Suprapubic skin (tissue), 4 donors: ENCODE measurements at places on chromosomes 7 and 10. TPM values are rescaled to one million over a fixed set of nuclear protein-coding genes. Genes with fewer than 3 reads are reported as not detected.

AOC1 gene
- total RNA-seq, result 5.5 TPM

VIPR2 gene
- 0.60 TPM for total RNA-seq

PSD gene
- 2.1 TPM for total RNA-seq

LGI1 gene
- total RNA-seq, result not detected

- no peak overlapping the region for H3K27ac ChIP-seq
- no peaks in the 10 kb centered on the region for H3K27me3 ChIP-seq
- no peak overlapping the region for H3K4me3 ChIP-seq
- no peak for DNase-seq
- H3K4me1 ChIP-seq, result no peaks in the 10 kb centered on the region
Measured at GRCh38 chr10:90884431-90884830, 12.7 kb downstream of the RPP30 start.

DNA sequence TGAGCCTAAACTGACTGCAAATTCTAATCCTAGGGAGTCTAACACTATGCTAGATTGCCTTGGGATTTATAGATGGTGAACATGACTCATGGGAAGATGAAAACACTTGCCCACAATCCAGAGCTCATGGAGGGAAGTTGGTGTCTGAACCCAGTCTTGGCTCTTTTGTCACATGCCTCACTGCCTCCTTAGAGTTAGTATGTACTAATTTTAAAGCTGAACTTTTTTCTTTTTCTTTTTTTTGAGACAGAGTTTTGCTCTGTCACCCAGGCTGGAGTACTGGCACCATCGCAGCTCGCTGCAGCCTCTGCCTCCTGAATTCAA lies 14.4 kb downstream of the MRPL32 start:
- no peak for DNase-seq
- no peaks in the 10 kb centered on the region for H3K27me3 ChIP-seq
- no peak overlapping the region for H3K4me3 ChIP-seq

DNA sequence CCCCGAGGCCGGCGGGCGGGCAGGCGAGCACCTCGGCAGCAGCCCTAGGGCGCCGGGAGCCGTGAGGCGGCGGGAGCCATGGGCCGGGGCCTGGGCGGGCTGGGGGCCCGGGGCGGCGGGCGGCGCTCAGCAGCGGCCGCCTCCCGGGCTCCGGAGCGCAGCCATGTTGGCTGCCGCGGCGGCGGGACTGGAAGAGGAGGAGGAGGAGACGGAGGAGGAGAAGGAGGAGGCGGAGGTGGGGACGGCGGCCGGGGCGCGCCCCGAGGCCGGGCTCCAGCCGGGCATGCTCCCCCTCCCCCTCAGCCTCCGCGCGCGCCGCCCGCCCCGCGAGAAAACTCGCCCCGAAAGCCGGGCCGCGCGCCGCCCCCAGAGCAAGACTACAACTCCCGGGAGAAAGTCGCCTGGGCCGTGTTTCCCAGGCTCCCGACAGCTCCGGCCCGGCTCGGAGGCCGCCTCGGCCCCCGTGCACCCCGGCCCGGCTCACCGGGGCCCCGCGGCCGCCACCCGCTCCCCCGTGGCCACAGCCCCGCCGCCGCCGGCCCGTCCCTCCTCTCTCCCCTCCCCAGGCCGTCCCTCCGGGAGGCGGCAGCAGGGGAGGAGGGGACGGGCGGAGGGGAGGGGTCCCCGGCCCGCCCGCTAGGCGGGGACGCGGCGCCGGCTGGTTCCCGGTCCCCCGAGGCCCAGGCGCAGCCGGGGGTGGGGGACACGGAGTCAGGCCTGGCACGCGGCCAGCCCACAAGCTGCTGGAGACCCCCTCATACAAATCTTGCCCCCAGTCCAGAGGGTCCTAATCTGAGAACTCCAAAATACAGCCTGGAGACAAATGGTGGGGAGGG lies at the start of gene DLG5:
DLG5 (minus strand) TSS at position 190 of the 836 bp plus-strand sequence. CDS start 235 bp downstream, outside the sequence.
- H3K4me3 ChIP-seq, result peak within 1 kb of the TSS; percentile 89
- H3K4me1 ChIP-seq, result peaks cover 49% of the 10 kb centered on the region
- peak within 1 kb of the TSS; percentile 86 for H3K27ac ChIP-seq
- H3K27me3 ChIP-seq, result no peaks in the 10 kb centered on the region
- peak; percentile 85 for DNase-seq

- H3K4me1 ChIP-seq, result peaks cover 28% of the 10 kb centered on the region
- no peak for DNase-seq
- H3K27me3 ChIP-seq, result no peaks in the 10 kb centered on the region
- H3K36me3 ChIP-seq, result no peaks in the 10 kb centered on the region
- H3K27ac ChIP-seq, result no peak overlapping the region
Measured at GRCh38 chr10:60429084-60429849, 39.6 kb upstream of the ANK3 start.

GRCh38 chr7:120658516-120658915 lies 199.4 kb downstream of the TSPAN12 start:
- H3K4me1 ChIP-seq, result no peaks in the 10 kb centered on the region
- DNase-seq, result no peak
- no peak overlapping the region for H3K4me3 ChIP-seq
- H3K27me3 ChIP-seq, result no peaks in the 10 kb centered on the region
- no peak overlapping the region for H3K27ac ChIP-seq

DNA sequence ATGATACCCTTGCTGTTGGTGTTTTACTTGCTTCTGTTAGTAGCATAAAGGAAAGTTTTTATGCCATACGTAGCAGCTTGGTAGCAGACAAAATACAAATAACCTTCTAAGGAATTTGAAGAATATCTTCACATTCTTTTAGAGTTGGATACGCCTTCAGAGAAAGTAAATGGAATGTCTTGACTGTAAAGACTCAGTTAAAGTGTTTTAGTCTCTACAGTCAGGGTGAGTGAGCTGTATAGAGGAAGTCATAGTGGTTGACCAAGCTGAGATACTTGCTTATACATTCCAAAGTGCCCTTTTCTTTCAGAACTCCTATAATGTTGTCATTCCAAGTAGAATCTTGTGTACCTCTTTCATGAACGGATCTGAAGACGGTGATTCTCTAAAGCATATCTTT lies 37.7 kb downstream of the RABGEF1 start:
- H3K4me1 ChIP-seq, result no peaks in the 10 kb centered on the region
- peaks cover 84% of the 10 kb centered on the region for H3K36me3 ChIP-seq
- no peak overlapping the region for H3K27ac ChIP-seq
- no peaks in the 10 kb centered on the region for H3K27me3 ChIP-seq

GRCh38 chr10:47078393-47079203 lies 167.4 kb downstream of the PTPN20 start:
- no peak overlapping the region for H3K27ac ChIP-seq
- H3K4me1 ChIP-seq, result peaks cover 3% of the 10 kb centered on the region
- H3K27me3 ChIP-seq, result no peaks in the 10 kb centered on the region
- no peaks in the 10 kb centered on the region for H3K36me3 ChIP-seq
- no peak for DNase-seq

DNA sequence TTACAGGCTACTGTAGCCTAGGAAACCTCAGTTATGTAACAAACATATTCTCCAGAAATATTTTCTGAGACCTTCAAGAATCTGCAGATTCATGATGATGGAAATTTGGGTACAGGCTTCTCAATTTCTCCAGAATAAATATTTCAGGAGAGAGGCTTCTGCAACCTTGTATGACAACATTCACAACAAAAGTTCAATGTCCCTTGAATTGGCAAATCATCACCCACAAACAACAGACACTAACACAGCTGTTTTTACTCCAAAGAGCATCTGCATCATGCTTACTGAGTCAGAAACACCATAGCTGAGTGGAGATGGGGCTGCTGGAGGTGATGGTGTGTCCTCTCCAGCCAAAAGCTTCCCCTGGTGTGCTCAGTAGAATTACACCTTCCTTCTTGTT lies 9.3 kb upstream of the COBL start:
- H3K27me3 ChIP-seq, result no peaks in the 10 kb centered on the region
- no peak for DNase-seq

DNA sequence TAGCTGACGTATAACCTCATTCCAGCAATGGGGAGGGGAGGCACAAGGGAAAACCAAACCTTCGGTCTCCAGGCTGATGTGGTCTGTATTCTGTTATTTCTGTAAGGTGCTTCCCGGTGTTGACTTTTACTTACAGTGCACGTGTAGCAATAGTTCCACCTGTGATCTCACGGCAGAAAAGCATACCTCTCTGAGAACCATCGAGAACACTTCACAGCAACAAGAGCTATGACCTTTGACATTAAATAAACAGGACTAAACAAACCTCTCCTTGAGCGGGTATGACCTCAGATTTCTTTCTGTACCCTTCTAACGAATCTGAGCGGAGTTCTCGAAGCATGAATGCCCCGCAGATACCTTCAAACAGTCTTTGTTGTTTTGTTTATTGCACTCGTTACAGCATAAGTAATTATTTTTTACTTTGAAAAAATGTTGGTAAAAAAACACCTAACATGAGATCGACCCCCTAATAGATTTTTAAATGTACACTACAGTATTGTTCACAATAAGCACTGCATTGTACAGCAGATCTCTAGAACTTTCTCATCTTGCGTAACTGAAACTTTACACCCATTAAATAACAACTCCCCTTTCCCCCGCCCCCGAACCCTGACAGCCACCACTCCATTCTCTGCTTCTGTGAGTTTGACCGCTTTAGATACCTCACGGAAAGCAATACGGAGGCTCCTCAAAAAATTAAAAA lies 282.3 kb downstream of the GATA3 start:
- H3K4me1 ChIP-seq, result peaks cover 10% of the 10 kb centered on the region
- no peak overlapping the region for H3K27ac ChIP-seq
- no peak overlapping the region for H3K4me3 ChIP-seq
- peaks cover 3% of the 10 kb centered on the region for H3K27me3 ChIP-seq
- H3K36me3 ChIP-seq, result no peaks in the 10 kb centered on the region

GRCh38 chr10:4763960-4764428 lies 62.0 kb upstream of the AKR1E2 start:
- no peak overlapping the region for H3K27ac ChIP-seq
- no peak for DNase-seq

DNA sequence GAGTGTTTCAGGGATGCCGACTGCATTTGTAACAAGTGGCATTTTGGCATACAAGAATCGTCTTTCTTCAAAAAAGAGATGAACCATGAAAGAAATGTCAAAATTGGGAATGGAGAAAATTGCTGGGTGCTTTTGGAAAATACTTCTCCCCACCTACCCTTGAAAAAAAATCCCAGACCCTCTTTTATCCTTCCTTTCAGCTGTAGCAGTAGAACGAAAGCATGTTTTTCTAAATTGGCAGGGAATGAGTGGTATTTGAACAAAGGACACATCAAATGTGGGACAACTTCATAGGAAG lies 187.5 kb downstream of the NRP1 start:
- no peak for DNase-seq
- no peaks in the 10 kb centered on the region for H3K36me3 ChIP-seq
- no peak overlapping the region for H3K27ac ChIP-seq
- H3K4me1 ChIP-seq, result peaks cover 6% of the 10 kb centered on the region
- H3K27me3 ChIP-seq, result no peaks in the 10 kb centered on the region

GRCh38 chr7:154744256-154744860 lies 258.6 kb downstream of the PAXIP1 start:
- H3K27me3 ChIP-seq, result no peaks in the 10 kb centered on the region
- H3K27ac ChIP-seq, result no peak overlapping the region
- DNase-seq, result no peak
- no peak overlapping the region for H3K4me3 ChIP-seq
- no peaks in the 10 kb centered on the region for H3K36me3 ChIP-seq

DNA sequence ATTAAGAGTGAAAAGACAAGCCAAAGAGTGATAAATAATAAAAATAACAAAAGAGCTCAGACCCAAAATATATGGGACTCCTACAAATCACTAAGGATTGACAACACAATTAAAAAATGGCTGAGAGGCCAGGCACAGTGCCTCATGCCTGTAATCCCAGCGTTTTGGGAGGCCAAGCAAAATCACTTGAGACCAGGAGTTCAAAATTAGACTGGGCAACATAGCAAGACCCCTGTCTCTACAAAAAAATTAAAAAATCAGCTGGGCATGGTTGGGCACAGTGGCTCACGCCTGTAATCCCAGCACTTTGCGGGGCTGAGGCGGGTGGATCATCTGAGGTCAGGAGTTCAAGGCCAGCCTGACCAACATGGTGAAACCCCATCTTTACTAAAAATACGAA lies 137.3 kb downstream of the IDE start:
- H3K27ac ChIP-seq, result no peak overlapping the region
- H3K27me3 ChIP-seq, result no peaks in the 10 kb centered on the region
- no peak for DNase-seq
- no peak overlapping the region for H3K4me3 ChIP-seq
- H3K4me1 ChIP-seq, result no peaks in the 10 kb centered on the region

GRCh38 chr10:43926875-43927406 lies 278.3 kb upstream of the ZNF32 start:
- no peaks in the 10 kb centered on the region for H3K27me3 ChIP-seq
- no peak overlapping the region for H3K27ac ChIP-seq
- H3K4me1 ChIP-seq, result no peaks in the 10 kb centered on the region
- DNase-seq, result no peak
- no peak overlapping the region for H3K4me3 ChIP-seq
- H3K36me3 ChIP-seq, result no peaks in the 10 kb centered on the region
